Stimulated activated CD8-positive, alpha-beta memory T cell treated with anti-CD3 and anti-CD28 coated beads, Interleukin-7, amount 100 ng/mL, for 48 hours (primary cell): ENCODE measurements at places on chromosomes 7 and 10.

GRCh38 chr7:17105701-17106100 is 192.8 kb upstream of the AHR start:
- DNase-seq: no peak

GRCh38 chr7:92402920-92403759 is 44.1 kb upstream of the GATAD1 start:
- DNase-seq: no peak

DNA sequence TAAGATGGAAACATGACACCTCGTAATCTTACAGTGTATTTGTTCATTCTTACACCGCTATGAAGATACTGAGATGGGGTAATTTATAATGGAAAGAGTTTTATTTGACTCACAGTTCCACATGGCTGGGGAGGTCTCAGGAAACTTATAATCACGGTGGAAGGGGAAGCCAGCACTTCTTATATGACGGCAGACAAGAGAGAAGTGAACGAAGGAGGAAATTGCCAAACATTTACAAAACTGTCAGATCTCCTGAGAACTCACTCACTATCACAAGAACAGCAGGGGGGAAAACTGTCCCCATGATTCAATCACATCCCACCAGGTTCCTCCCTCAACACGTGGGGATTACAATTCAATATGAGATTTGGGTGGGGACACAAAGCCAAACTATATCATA is 282.3 kb downstream of the HGF start:
- no peak for DNase-seq

GRCh38 chr7:87505557-87506245 is 30.2 kb upstream of the ABCB4 start:
- DNase-seq: no peak

GRCh38 chr10:119413471-119414080 is 128.9 kb downstream of the RGS10 start:
- DNase-seq: no peak

DNA sequence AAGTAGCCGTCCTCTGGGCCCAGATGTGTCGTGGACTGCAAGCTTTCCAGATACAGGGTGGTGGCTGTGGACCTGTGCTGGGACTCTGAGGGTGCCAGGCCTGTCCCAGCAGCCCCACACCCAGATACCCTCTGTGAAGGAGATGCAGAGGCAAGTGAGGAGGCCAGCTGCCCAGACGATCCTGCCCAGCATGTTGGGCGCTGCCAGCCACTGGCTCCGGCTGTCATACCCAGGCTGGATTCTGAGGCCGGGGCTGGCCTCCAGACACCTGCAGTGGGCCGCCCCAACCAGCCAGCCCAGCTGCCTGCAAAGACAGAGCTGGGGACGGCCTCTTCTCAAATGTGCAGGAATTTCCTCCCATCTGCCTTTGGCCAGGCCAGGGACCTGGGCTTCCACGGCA is 39.1 kb upstream of the EBF3 start:
- no peak for DNase-seq

DNA sequence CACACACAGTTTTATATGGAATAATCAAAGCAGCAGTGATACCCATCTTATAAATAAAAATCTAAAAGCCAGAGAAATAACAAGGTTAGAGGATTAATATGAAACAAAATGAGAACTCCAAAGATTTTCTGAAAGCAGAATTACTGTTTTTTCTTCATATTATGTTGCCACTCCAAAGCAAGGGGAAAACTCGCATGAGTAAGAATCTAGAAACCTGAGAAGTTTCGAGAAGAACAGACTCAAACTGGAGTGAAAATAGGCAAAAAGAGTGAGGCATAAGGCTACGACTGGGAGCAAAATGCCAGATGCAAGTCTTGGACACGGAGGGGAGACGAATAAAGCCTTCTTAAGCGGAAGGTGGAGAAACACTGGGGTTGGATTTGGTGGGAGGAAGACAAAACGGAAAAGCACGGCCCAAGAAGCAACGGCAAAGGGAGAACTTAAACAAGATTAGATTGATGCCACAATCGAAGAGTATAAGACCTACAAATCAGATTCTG is 923 bp downstream of the TNPO3 start:
- DNase-seq: no peak

- no peak for DNase-seq
Observed at GRCh38 chr7:69722843-69723242, 124.6 kb downstream of the AUTS2 start.

DNA sequence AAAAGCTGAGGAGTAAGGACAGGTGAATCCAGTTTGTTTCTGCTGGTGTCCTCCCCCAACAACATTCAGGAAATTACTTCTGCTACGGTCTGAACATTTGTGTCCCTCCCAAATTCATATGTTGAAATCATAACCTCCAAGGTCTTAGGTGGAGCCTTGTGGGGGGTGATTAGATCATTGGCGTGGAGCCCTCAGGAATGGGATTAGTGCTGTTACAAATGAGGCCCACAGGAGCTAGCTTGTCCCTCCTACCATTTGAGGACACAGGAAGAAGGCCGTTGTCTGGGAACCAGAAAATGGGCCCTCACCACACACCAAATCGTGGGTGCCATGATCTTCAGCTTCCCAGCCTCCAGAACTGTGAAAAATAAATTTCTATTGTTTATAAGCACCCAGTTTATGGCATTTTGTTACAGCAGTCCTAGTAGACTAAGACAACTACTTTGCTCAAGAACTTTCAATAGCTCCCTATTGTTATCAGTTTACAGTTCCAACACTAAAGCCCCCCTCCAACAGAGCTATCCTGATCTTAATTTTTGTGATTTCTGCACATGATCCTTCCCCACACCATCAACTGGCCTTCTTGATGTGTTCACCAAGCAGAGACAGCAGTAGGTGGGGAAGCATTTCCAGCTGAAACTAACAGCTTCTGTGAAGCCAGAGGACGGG is 2.1 kb upstream of the LRMDA start:
- DNase-seq: no peak

GRCh38 chr10:30736685-30737232 is 107.2 kb upstream of the LYZL2 start:
- DNase-seq: peak; percentile 29

DNA sequence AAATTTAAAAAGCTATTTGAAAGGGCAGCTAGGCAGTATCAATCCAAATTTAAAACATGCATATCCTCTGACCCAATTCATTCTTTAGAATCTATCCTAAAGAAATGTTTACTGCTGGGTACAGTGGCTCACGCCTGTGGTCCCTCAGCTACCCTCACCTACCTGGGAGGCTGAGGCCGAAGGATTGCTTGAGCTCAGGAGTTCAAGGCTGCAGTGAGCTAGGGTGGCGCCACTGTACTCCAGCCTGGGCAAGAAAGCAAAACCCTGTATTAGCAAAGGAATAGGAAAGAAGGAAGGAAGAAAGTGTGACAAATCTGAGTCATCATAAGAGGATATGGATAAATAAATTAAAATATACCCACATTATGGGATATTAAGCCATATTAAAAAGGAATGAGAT is 36.3 kb downstream of the C7orf33 start:
- no peak for DNase-seq

- DNase-seq: no peak
Observed at GRCh38 chr10:63206997-63207811, 74.1 kb downstream of the NRBF2 start.

DNA sequence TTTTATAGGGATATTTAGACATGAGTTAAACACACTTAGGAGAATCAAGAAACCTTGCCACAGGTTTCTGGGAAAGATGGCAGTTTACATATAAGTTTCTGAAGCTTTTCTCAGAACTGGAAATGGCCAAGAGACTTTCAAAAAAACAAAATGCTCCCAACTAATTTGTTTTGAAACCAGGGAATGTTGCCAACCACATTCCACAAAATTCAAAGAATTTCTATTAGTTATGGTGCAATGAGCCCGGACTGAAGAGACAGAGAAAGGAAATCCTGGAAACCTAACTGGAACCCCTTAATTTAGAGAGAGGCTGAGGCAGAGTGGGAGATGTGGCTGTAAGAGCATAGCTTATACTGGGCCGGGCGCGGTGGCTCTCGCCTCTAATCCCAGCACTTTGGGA is 128.5 kb downstream of the PTEN start:
- no peak for DNase-seq
